ENCODE measurements at places on chromosomes 2 and 18.

GRCh38 chr18:30992231-30992630, 50.3 kb downstream of the DSC3 start:
- DNase-seq = no peak

- no peak for DNase-seq
Measured at GRCh38 chr2:153005071-153005730, 286.8 kb downstream of the ARL6IP6 start.

- DNase-seq = no peak
Measured at GRCh38 chr18:6795307-6795706, 65.8 kb downstream of the ARHGAP28 start.

- no peak for DNase-seq
Measured at GRCh38 chr18:21363348-21363747, 121.3 kb downstream of the GREB1L start.

All from stimulated activated CD8-positive, alpha-beta memory T cell treated with anti-CD3 and anti-CD28 coated beads, Interleukin-4, amount 100 ng/mL, for 24 hours (primary cell).